ENCODE measurements at places on chromosomes 7 and 10.
A peak's percentile ranks its signal among the peaks of the same experiment; 100 is the strongest.

DNA sequence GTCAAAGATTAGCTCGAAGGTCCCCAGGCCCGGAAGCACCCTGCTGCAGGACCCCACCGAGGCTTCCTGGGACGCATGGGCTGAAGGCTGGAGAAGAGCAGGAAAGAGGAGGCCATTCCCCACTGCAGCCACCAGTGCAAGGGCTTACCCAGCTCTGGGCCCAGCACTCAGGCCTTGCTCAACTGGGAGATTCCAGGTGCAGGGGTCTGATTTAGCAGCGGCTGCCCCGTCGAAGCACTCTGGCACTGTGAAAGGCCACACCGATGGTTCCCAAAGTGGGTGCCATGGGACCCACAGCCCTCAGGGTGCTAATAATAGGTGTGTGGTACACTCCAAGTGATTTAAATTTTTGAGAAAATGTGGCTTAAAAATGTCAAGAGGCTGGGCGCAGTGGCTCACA, 130.9 kb downstream of the OAT start:
- no peak for DNase-seq

GRCh38 chr10:51960494-51960895, 261.1 kb upstream of the CSTF2T start:
- DNase-seq: peak; percentile 7

- DNase-seq: no peak
Observed at GRCh38 chr7:21463524-21463923, 35.6 kb downstream of the SP4 start.

DNA sequence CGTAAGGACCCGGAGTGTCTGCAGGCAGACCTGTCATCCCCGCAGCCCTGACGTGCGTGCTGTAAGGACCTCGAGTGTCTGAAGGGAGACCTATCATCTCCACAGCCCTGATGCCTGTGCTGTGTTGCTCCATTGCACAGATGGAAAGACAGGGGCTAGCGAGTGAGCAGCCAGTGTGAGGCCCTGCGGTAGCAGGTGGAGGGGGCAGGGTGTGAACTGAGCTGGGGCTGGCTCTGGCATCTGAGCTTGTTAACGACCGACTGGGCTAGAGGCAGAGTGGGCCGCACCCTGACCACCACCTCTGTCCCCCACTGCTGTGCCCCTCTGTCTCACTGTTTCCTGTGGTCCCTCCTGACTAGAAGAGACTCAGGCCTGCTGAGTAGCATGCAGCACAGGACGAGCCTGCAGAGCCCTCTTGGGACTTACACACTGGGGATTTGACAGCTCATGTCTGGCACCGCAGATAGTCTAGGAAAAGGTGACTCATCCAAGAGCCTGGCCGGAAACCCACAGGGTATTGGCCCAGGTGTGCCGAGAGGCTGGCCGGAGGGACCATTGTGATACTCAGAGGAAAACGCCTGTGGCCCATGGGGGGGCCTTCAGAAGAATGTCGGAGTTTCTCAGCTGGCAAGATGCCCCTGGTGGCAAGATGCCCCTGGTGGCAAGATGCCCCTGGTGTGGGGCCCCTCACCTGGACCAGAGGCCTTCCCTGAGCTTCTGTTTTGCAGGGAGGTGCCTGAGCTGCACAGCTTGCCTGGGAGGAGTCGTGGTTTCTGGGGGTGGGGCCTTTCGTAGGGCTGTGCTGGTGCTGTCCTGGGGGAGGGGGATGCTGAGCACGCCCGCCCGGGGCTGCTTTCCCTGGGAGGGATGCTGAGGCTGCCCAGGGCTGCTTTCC, 34.3 kb downstream of the INPP5A start:
- peak; percentile 74 for DNase-seq

- DNase-seq: no peak
Observed at GRCh38 chr10:132547421-132547861, 9.9 kb downstream of the INPP5A start.

- DNase-seq: peak; percentile 37
Observed at GRCh38 chr10:72038458-72039001, 49.8 kb downstream of the SPOCK2 start.

DNA sequence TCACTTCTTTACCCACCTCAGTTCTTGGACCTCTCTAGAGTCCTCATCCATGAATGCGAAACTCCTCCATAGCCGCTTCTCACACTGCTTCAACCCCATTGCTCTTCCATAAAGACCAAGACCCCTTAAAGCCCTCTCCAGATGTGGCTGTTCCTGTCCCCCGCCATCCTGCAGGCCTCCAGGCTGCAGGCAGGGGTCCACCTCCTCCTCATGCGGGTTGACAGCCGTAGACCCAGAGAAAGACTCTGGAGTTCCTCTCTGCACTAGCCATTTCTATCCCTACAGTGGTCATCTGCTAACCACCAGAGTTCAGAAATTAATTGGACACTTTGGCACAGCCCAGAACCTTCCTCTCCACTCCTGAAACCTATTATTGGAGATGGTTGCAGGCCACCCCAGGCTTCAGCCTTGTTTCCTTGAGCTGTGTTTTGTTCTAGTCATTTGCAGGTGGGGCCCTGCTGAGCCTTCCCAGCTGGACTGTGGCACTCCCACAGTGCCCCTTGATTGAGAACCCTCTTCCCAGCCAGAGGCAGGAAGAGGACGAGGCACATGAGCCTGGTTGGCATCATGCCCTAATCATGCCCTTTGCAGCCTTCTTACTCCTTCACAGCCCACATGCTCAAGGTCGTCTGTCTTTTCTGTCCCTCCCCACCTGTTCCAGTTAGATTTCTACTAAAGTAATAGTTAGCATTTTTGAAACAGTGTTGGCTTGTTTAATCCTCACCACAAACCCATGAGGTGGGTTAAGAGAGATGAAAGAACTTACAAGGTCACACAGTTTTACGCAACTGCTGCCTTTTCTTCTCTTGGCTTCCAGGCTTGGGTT, 23.9 kb downstream of the CUL1 start:
- DNase-seq: no peak

DNA sequence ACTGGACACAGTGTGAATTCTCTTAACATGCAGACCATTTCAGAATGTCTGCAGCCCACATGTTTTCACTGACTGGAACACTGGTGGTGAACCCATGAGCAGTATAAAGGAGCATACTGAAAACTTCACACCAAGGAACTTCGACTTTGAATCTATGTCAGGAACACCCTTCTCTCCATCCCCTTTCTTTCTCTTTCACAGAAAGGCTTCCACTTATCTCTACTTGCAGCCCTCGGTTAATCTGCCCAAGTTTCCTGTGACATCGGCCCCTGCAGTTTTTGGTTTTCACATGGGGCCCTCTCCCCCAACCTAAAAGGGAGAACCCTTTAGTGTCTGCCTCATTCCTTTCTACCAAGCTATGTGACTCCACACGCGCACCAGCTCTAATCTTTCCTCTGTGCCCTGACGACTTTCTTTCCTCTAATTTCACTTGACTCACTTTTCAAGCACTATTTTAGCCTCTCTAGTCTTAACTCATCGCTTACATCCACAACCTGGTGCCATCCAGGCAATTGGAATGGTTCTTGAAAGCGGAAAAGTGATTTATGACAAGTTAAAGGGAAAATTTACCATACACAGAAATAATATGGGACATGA, 70.1 kb downstream of the RELN start:
- no peak for DNase-seq

DNA sequence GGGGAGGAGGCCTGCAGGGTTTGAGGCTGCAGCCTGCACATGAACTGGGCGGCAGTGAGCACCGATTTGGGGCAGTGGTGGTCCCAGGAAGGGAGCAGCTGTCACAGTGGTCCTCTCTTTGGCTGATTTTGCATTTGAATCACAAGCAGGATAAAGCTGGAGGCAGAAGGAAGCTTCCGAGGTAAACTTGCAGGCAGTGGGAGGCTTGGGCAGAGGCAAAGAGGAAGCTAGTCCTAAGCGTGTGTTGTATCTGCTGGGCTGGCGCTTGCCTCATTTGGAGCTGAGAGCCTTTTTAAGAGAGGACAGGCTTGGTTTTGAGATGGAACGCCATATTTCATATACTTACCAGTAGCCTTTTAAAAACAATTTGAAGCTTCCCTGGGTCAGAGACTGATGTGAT, 177.2 kb upstream of the PODXL start:
- no peak for DNase-seq

- DNase-seq: no peak
Observed at GRCh38 chr7:101898106-101898505, 80.7 kb downstream of the CUX1 start.

GRCh38 chr7:80453699-80454340, 58.0 kb downstream of the GNAT3 start:
- DNase-seq: no peak

DNA sequence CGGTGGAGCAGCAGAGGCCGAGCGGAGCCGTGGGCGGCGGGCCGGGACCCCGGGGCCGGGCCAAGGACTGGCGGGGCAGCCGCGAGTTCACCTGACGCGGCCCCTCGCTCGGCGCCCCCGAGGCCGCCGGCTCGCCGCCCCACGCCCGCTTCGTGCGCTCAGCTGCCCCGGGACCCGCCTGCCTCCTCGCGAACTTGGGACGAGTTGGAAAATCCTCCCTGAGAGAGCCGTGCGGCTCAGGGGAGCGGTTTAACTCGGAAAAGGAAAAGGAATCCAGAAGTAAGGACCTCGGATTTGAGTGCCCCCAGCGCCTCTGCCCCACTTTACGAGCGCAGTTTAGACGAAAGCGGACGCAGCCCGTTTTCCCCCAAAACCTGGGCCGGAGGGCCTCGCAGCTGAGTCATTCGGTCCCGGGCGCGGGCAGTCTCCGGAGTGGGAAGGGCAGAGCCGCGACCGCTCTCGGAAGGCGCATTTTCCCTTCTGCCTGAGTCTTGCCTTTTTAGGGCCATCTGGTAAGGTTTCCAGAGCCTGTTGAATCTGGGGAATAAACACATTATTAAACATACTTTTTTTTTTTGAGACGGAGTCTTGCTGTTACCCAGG, 744 bp downstream of the CREM start:
- DNase-seq: peak; percentile 5

GRCh38 chr7:103729026-103729425, 260.4 kb downstream of the RELN start:
- DNase-seq: no peak

DNA sequence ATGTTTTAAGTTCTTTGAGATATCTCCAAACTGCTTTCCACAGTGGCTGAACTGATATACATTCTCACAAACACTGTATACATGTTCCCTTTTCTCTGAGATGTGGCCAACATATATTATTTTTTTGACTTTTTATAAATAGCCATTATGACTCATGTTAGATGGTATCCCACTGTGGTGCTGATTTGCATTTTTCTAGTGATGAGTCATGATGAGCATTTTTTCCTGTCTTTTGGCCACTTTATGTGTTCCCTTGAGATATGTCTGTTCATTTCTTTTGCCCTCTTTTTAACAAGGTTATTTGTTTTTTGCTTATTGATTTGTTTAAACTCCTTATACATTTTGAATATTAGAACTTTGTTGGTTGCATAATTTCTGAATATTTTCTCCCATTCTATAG, 1055.1 kb downstream of the NXPH1 start:
- no peak for DNase-seq

DNA sequence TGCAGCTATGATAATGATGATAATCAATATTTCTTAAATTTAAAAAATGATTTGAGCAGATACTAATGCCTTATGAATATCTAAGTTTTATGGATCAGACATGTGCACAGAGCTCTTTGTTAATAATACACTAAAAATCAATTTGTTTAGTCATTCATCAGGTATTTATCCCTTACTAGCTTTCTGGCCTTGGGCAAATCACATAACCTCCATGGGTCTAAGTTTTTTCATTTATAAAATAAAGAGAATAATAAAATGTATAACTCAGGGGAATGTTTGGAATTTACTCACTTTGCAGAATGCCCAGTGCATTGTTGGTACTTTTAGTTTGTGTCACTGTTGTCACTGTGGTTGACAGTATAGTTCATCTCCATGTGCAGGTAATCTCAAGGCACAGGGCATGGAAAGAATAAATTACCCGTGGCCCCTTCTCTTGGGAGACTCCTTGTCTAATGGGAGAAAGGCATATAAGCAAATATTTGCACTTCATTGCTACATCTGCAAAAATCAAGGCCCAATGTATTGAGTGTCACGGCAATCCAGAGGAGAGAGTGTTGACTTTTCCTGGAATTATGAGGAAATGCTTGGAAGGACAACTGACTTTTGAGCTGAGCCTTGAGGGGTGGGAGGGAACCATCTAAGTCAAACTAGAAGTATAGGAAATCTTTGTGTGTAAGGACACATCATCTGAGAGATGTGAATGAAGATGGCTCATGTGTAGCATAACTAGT, 64.7 kb upstream of the CTTNBP2 start:
- DNase-seq: no peak

- no peak for DNase-seq
Observed at GRCh38 chr7:69182596-69183467, 415.4 kb upstream of the AUTS2 start.

GRCh38 chr7:131021902-131022301, 287.9 kb upstream of the KLF14 start:
- no peak for DNase-seq

DNA sequence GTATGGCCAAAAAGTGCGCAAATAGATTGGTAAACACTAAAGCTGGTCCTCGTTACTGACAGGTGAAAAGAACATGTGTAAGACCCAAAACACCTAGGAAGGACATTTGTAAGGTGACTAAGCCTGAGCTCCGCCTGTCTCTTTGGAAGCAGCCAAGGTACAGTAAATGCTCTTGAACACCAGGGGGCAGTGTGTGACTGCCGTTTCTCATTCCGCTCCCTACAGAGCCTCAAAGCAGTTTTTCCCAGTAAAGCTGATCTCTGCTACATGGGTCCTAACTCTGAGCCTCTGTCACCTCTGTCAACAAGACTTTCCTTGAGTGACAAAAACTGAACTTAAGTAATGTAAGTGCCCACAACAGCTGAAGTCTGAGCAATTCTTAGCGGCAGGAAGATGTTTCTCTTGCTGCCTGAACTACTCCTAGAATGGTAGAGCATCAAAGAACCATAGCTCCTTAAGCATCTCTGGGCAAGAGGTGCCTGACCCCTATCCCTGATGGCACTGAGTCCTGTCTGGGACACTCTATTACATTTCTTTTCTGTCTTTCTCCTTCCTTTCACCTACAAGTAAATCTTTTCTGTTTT, 238.0 kb upstream of the INHBA start:
- DNase-seq: peak; percentile 67

GRCh38 chr10:112510384-112510783, 63.4 kb downstream of the VTI1A start:
- DNase-seq: no peak

DNA sequence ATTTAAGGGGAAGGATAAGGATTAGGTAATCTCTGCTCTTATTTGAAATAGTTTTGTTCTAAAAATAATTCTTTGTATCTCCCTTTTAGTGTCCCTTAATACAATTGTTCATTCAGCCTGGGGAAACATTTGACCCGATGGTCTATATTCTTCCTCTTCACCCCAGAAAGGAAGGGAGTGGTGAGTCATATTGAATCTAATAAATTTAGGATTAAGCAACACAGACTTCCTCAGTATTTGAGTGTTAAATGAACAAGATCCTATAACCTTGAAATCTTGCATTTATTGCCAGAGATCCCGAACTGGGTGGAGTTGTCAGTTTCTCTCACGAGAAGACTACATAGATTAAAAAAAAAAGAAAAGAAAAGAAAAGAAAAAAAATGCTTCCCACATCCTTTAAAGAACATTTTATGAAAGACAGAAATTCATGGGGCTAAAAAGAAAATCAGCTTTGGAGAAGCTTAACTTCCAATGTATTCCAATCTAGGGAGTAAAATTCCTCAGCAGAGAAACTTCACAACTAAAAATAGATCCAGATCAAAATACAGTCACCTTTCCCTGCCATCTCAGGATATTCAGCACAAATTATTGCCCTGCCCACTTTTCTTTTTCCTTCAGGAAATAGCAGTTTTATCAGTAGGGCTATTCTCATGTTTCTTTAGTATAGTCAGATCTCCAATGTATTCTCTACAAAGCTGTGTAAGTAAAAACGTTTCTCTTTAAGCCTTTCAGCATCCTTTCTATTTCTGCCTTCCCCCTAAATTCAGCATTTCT, 82.2 kb downstream of the SEMA3D start:
- peak; percentile 5 for DNase-seq
